ENCODE measurements at places on chromosomes 3 and 15.

- DNase-seq, result no peak
Measured at GRCh38 chr15:88717382-88718031, 78.7 kb downstream of the ISG20 start.

DNA sequence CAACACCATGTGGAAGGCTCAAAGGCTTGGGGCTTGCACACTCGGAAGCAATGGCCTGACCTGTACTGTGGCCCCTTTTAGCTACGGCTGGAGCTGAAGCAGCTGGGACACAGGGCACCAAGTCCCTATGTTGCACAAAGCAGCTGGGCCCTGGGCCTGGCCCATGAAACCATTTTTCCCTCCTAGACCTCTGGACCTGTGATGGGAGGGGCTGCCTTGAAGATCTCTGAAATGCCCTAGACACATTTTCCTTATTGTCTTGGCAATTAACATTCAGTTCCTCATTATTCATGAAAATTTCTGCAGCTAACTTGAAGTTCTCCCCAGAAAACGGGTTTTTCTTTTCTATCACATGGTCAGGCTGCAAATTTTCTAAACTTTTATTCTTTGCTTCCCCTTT lies 85.6 kb upstream of the ALDH1A3 start:
- DNase-seq, result no peak

DNA sequence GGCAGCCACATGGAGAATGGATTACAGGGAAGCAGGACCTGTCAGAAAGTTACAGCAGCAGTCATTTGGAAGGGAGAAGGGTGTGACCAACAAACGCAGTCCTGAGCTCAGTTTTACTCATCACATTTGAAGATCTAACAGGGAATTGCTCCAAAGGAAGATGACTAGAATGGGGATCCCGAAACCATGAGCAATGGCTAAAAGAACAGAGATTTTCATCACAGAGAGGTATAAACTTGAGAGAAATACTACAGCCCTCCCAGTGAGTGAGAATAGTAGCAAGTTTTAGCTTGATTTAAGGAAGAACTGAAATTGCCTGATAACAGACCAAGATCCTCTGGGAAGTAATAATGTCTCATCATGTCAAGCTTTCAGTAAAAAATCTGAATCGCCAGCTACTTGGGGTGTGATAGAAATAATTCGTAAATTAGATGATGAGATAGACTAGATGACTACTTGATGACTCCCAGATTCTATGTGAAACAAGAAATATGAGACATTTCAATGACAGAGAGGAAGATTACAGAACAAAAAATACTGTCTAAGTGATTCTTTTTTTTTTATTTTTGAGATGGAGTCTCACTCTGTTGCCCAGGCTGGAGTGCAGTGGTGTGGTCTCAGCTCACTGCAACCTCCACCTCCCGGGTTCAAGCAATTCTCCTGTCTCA lies 16.9 kb downstream of the CD47 start:
- no peak for DNase-seq

- DNase-seq, result peak; percentile 62
Measured at GRCh38 chr15:99123713-99124451, 19.0 kb downstream of the SYNM start.

GRCh38 chr3:123161167-123161566 lies 40.6 kb upstream of the SEC22A start:
- no peak for DNase-seq
